ENCODE measurements at places on chromosomes 3 and 15.

DNA sequence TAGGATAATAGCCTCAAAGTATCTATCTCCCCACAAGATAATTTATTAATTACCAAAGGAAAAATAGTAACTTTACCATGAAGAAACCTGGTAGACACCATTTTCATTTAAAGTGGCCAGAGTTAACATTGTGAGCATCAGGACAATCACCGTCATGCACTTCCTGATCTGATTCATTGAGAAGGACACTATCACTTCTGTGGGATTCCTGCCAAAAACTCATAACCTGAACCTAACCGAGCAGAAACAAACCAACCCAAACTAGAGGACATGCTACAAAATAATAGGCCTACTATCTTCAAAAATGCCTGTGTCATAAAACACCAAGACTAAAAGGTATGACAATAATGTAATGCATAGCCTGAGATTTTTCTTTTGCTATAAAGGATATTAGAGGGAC is 39.0 kb downstream of the FSIP1 start:
- DNase-seq, result no peak

- no peak for DNase-seq
These were observed 65.8 kb upstream of the RNU6-1 start for GRCh38 chr15:67905628-67906027.

GRCh38 chr3:126481808-126482502 is 6.3 kb upstream of the ZXDC start:
- DNase-seq, result no peak

- no peak for DNase-seq
These were observed 249.6 kb upstream of the ROBO1 start for GRCh38 chr3:80017369-80017768.

GRCh38 chr3:117314441-117315150 is 605.0 kb downstream of the TUSC7 start:
- DNase-seq, result no peak

- DNase-seq, result peak; percentile 82
These were observed 136.8 kb upstream of the CCDC54 start for GRCh38 chr3:107240183-107241091.

GRCh38 chr3:151209654-151210053 is 6.6 kb upstream of the GPR171 start:
- no peak for DNase-seq

DNA sequence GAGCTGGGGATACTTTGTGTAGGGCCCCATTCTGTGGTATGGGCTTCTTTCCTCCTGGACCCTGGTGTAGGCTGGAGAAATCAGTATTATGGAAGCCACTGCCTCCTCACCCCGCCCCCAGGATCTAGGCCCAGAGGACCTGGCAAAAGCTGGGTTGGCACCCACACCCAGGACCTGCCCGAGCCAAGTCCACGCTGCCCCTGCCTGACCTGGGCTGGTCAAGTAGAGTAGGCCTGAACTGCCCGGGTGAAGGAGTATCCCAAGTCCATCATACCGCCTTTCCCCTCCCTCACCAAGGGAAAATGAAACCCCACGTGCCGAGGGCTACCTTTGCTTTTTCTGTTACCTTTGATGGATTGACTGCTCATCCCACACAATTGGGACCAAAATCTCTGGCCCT is 37.7 kb upstream of the TRAK1 start:
- DNase-seq, result no peak

- DNase-seq, result no peak
These were observed 7.4 kb downstream of the EEFSEC start for GRCh38 chr3:128160661-128161060.

DNA sequence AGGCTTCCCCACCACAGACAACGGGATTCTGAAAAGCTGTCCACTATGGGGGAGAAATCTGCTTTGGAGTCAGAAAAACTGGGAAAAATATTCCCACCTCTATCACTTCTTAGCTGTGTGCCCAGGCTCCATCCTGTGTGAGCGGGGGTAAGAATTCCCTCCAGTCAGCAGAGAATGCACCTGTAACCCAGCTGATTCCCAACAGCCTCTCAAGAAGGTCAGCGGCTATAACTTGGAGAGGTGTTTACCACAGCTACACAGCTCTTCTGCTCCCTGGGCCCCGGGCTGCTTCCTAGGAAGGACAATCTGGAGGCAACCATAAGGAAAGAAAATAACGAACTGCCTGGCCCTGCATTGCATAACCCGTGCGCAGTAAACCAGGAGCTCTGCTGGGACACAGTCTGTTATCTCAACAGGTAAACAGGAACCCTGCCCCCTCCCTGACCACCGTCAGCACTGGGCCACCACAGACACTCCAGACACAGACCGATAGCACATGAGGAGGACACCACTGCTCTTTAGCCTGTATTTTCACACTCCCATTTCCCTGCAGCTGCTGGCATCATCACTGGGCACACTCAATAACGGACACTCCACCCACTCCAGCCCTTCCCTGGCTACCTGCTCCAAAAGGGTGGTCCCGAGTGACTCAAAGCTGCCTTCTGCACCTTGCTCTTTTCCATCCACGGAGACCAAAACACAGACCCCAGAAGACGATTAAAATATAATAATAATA is 2.1 kb downstream of the RAB43 start:
- DNase-seq, result no peak

- no peak for DNase-seq
These were observed 50.9 kb downstream of the TLE3 start for GRCh38 chr15:70046679-70047369.

DNA sequence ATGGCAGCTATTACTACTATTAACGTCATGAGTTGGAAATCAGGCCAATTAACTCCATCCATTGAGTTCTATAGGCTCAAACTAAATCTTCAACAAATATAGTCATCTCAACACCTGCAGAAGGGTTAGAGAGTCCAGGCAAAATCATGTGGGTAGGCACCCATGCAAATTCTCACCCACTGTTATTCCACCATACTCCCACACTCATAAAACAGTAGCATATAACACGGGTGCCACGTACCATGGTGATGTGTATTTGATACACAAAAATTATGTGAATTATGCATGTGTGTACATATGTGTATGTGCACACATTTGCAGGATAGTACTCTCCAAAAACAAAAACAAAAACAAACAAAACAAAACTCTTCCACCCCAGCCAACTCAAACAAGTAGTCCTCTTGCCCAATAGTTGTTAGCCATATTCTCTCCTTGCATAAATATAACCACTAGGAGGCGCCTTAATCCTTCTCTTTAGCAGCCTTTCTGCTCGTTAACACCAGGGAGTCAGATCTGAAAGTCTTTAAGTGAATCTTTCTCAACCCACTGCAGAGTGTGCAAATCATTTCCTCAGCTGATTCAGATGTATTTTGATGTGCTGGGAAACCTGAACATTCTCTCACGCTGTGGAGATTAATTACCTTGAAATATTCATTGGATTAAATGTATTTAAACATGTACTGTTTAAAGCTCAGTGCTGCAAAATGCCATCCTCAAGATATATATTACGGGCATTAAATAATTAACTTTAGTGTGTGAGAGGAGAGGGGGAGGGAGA is 38.0 kb upstream of the COPB2 start:
- peak; percentile 95 for DNase-seq

- no peak for DNase-seq
These were observed 57.4 kb downstream of the CDCP1 start for GRCh38 chr3:45088543-45089358.

GRCh38 chr3:134030379-134031347 is 938 bp upstream of the SLCO2A1 start:
- no peak for DNase-seq

- no peak for DNase-seq
These were observed 42.2 kb upstream of the RASGRF1 start for GRCh38 chr15:79132770-79133169.

DNA sequence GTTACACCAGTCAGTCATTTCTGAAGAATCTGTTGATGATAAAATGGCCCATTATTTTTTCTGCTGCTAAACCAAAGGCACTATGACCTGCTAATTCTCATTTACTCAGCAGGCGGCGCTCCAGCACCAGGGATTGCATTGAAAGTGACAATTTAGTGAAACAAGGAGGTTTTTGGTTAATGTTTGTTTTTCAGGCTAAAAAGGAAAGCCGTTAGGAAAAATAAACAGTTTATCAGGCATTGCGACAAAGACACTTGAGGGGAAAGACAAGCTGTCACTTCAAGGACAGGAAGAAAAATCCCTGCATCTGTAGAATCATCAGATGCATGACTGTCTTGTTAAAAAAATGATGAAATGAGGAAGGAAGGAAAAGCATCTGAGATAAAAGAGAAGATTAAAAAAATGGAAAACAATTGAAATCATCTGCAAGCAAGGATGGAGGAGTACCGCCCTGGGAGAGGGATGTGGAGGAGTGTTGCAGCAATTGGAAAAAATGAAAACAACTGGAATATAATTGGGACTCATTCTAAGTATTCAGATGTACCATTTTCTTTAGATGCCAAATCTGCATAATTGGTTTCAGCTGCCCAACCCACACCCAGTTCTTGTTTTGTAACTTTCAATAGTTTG is 54.0 kb downstream of the NR1D2 start:
- DNase-seq, result peak; percentile 88

DNA sequence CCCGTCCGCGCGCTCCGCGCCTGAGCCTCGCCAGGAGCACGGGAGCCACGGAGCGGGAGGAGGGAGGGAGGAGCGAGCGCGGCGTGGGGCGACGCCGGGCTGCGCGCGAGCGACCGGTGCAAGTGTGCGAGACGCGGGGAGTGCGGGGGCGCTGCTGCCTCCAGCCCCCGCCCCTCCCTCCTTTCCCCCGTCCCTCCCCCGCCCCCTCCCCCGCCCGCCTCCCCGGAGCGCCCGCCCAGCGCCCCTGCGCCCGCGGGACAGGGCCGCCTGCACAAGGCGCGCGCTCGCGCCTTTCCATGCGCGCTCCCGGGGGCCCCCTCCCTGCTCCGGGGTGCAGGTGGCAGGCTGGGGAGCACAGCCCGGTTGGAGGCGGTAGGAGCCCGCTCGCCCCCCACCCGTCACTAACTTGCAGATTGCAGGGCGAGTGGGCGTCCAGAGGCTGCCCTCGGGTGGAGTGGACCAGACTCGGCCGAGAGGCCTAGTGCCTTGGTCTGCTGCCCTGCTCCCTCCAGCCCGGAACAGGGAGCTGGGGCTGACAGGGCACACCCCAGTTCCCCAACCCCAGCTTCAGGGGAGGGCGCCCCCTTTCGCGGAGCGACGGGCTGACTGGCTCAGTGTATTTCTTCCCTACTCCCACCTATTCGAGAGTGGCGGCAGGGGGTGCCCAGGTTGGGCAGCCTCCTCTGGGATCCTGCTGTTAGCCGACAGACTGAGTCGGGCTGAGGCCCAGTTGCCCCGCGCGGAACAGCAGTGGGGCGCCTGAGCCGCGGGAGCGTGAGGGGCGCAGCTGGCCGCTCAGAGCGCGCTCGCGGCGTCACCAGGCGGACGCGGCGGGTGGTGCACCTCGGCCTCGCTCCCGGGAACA is at the start of gene WNT7A:
Gene WNT7A (minus strand): TSS at position 126 of the 865 bp plus-strand sequence. CDS start 255 bp downstream, outside the sequence.
- DNase-seq, result no peak

DNA sequence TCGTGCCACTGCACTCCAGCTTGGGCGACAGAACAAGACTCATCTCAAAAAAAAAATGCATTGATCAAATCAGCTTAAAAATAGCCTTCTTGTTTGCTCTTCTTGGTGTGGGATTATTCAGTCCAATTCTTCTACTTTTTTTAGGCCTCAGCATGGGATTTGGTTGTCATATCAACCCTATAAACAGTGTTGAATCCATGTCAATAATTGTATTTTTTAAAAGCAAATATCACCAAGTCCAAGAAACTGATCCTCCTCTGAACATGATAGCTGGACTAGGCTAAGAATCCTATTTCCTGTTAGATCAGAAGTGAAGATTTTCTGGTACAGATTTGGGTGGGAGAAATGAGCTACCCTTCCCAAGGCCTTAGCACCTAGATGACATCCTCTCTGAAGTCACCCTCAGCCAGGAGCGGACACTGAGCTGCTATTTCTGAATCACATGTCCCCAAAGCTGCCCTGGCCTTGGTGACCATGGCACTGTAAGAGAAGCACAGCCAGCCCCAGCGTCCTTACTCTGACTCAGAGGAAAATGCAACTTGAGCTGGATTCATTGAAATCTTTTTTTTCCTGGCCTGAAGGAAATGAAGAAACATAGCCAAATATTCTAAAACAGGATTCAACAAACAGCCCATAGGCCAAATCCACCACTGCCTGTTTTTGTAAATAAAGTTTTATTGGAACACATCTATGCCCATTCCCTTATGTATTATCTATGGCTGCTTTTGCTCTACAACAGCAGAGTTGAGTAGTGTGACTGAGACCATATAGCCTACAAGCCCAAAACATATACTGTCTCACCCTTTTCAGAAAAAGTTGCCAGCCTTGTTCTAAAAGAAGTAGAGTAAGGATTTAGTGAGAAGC is 215.9 kb upstream of the CTDSPL start:
- no peak for DNase-seq

- DNase-seq, result no peak
These were observed 5.2 kb upstream of the WNT7A start for GRCh38 chr3:13884851-13885703.

- DNase-seq, result no peak
These were observed 3.1 kb downstream of the SLC51B start for GRCh38 chr15:65048241-65048640.

- DNase-seq, result no peak
These were observed 5.5 kb downstream of the UROC1 start for GRCh38 chr3:126512026-126512425.

DNA sequence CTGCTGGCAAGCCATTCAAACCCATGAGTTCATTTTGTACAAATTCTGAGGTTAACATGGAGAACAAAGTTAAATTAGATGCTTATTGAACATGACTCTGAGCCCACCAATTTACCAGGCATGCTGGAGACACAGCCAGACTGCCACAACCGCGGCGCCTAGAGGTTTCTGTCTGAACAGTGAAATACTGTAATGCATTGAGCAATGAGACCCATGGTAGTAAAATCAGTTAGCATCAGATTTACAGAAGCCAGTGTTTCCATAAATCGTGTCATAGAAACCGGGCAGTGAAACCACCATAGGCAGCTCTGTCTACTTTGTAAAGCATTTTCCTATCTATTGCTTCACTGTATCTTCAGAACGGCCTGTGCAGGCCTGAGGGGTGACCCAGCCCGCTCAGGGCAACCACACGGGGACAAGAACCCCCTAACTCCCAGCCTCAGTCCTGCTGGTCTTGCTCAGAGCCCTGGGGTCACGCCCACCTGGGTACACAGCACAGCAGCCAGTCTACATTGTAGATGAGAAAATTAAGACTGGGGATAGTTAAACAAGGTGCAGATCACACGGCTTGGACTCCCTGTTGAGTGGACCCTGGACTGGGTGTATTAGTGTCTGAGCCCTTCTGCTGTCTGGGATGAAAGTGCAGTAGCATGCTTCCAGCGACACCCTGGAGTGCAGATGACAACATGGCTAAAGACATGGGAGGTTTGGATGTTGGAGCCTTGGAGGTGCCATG is 44.2 kb downstream of the MGLL start:
- DNase-seq, result no peak

DNA sequence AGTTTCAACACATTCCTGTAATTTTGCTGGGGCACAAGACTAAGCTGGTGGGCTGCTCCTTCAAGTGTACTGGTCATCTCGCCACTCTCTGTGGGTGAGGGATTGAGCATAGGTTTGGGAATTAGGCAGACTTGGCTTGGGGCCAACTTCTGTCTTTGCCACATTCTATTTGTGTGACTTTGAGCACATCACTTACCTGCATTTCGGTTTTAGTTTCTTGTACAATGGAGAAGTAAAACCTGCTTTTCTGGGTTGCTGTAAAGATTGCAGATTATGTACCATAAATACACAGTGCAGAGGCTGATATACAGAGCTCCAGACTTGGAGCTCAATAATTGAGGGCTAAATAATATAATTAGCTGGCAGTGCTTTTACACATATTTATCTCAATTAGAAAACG is 162.1 kb downstream of the C3orf38 start:
- no peak for DNase-seq

GRCh38 chr3:31184261-31185061 is 290.0 kb upstream of the GADL1 start:
- no peak for DNase-seq

GRCh38 chr15:95567686-95568085 is 762.8 kb upstream of the NR2F2 start:
- no peak for DNase-seq
